Amniotic stem cell (primary cell): ENCODE measurements at places on chromosomes 2 and 18.

GRCh38 chr2:72057308-72057707, 90.4 kb downstream of the CYP26B1 start:
- DNase-seq, result no peak

DNA sequence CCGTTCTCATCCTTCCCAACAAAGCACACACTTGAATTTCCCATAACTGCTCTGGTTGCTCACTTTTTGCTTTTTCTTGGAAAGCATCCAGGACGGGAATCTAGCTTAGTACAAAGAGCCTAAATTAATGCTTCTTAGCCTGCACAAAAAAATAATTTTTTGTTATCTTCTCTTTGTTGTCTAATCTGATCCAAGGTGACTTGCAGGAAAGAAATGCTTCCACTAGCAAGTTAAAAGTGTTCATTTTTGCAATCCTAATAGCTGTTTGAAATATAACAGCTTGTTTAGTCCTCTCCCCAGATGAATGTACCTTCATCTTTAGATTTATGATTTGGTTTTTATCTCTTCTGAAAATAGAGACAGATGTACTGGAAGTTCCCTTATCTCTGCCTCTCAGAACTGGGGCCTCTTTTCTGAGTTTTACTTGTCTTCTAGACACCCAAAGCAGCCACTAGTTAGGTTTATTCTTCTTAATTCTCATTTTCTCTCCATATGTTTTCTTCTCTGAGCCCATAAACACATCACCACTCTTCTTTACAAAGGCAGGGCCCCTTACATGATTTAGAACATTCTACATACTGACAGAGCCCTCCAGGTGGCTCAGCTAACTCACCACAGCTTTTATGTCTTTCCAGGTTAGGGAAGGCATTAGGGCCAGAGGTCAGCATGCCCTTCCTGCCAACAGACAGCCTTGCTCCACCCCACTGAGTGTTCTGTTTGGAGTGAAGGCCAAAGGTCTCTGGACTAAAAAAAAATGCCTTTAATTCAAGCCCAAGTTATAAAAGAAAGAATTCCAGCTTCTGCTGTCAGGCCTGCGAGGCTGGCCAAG, 74.7 kb upstream of the MAP4K3 start:
- no peak for DNase-seq

GRCh38 chr2:188028739-188029138, 262.9 kb upstream of the GULP1 start:
- no peak for DNase-seq

- no peak for DNase-seq
Measured at GRCh38 chr2:26034637-26034992, 731 bp downstream of the RAB10 start.

DNA sequence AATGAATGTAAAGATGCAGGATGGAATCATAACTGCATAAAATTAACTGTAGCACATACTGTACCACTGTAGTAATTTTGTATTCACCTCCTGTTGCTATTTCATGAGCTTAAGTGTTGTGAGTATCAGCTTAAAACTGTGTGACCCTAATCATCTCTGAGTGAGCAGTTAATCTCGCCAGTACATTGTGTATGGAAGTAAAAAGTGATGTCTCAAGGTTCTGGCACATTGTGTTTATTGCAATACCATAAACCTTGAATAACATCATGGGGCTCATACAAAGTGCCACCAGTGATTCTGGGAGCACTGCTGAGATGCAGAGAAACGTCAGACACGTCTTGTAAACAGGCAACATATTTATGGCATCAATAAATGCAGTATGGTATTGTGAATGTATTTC, 124.5 kb downstream of the PMAIP1 start:
- DNase-seq, result no peak

- DNase-seq, result no peak
Measured at GRCh38 chr2:224178056-224178455, 139.0 kb upstream of the SERPINE2 start.

- DNase-seq, result no peak
Measured at GRCh38 chr2:108278631-108279030, 10.1 kb upstream of the SULT1C2 start.

DNA sequence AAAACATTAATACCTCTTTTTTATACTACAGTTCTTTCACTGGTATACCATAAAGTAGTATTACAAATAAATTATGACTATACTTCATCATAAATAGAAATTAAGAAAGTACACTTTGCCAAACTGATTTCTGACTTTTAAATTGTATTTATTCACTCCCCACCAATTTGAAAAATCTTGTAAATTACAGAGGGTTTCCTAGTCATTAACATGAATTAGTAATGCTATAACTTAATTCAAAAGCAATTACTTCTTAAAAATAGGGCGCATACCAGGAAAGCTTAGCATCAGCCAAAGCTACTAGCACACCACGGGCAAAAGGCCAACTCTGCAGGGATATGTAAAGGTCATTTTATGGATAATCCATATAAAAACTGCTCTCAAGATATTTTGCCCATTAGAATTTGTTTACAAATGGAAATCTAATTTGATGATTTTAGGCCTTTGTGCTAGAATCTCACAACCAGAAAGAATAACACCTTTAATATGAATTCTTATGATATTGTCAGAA, 142.3 kb downstream of the PIGN start:
- DNase-seq, result no peak

GRCh38 chr2:99617811-99618210, 128.0 kb upstream of the REV1 start:
- no peak for DNase-seq
